ENCODE measurements at places on chromosomes 2 and 18.

- no peak overlapping the region for H3K27ac ChIP-seq
- H3K27me3 ChIP-seq, result no peaks in the 10 kb centered on the region
- peaks cover 6% of the 10 kb centered on the region for H3K4me1 ChIP-seq
- H3K4me3 ChIP-seq, result no peak overlapping the region
Observed at GRCh38 chr2:30886080-30886479, 78.8 kb upstream of the CAPN13 start.

DNA sequence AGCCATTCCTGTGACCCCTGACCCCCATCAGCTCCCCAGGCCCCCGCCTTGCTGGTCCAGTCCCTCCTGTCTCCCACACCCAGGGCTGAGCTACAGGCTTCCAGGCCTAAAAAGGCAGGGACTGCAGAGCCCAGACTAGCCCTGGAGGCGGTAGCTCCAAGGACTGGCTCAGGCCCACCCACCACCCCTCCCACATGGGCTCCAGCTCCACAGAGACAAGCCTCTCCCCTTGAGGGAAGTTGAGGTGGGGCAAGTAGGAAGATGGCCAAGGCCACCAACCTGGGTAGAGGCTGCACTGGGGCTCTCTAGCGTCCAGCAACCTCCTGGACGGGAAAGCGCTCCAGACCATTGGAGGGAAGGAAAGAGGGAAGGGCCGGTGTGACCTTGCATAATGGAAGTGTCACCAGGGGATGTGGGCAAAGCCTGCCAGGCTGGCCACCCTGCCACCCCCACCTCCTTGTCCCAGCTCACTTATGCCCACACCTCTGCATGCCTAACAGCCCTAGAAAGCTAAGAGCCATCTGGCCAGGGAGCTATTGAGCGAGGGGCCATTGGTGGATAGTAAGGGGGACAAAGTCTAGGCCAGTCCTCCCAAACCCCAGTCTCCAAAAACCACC lies 63.1 kb downstream of the TNS1 start:
- no peak for DNase-seq
- H3K4me3 ChIP-seq, result no peak overlapping the region
- H3K27ac ChIP-seq, result no peak overlapping the region
- peaks cover 30% of the 10 kb centered on the region for H3K36me3 ChIP-seq

GRCh38 chr2:118363604-118364003 lies 275.3 kb downstream of the INSIG2 start:
- H3K36me3 ChIP-seq, result no peaks in the 10 kb centered on the region
- H3K4me3 ChIP-seq, result no peak overlapping the region
- H3K4me1 ChIP-seq, result no peaks in the 10 kb centered on the region
- no peaks in the 10 kb centered on the region for H3K27me3 ChIP-seq
- no peak for DNase-seq

- no peak for DNase-seq
- no peaks in the 10 kb centered on the region for H3K27me3 ChIP-seq
- H3K27ac ChIP-seq, result no peak overlapping the region
- H3K4me1 ChIP-seq, result no peaks in the 10 kb centered on the region
- H3K4me3 ChIP-seq, result no peak overlapping the region
- no peaks in the 10 kb centered on the region for H3K36me3 ChIP-seq
Observed at GRCh38 chr2:46416739-46417403, 62.5 kb upstream of the TMEM247 start.

GRCh38 chr2:20972110-20972509 lies 71.8 kb downstream of the APOB start:
- no peaks in the 10 kb centered on the region for H3K36me3 ChIP-seq
- no peak for DNase-seq
- no peaks in the 10 kb centered on the region for H3K4me1 ChIP-seq
- H3K27me3 ChIP-seq, result no peaks in the 10 kb centered on the region
- H3K27ac ChIP-seq, result no peak overlapping the region
